ENCODE measurements at places on chromosomes 3 and 15. TPM values are rescaled to one million over a fixed set of nuclear protein-coding genes. Genes with fewer than 3 reads are reported as not detected.

FSTL1 gene
- 519 TPM for polyA plus RNA-seq

TGM4 gene
- 0.18 TPM for polyA plus RNA-seq

SLC27A2 gene
- 70.6 TPM for polyA plus RNA-seq

SV2B gene
- 0.67 TPM for polyA plus RNA-seq

MYRIP gene
- 1.6 TPM for polyA plus RNA-seq

SAMMSON gene
- polyA plus RNA-seq: not detected

SMCO1 gene
- polyA plus RNA-seq: not detected

DNA sequence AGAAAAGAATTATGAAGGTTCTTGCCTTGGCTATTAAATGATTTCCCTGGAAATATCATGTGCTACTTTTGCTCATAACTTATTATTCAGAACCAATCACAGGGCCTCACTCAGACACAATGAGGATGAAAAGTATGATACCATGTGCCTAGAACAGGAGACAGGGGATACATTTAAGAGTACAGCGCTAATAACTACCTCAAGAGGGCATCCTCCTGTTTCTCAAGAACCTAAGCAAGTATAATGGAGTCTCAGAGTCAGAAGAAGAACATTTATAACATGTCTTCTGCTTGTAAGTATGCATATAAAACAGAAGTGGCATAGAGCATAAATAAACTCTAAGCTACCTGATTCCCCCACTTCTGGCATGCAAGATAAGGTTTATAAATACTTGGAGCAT lies 125.4 kb upstream of the MME start:
- no peak for DNase-seq

- no peak for DNase-seq
Observed at GRCh38 chr15:41827290-41827879, 507 bp upstream of the JMJD7 start.

GRCh38 chr15:45181491-45182285 lies 6.1 kb downstream of the SHF start:
- DNase-seq: no peak

GRCh38 chr3:130933801-130934345 lies 40.0 kb downstream of the ATP2C1 start:
- DNase-seq: no peak

GRCh38 chr3:129558772-129559564 lies 16.0 kb downstream of the H1-8 start:
- DNase-seq: no peak

DNA sequence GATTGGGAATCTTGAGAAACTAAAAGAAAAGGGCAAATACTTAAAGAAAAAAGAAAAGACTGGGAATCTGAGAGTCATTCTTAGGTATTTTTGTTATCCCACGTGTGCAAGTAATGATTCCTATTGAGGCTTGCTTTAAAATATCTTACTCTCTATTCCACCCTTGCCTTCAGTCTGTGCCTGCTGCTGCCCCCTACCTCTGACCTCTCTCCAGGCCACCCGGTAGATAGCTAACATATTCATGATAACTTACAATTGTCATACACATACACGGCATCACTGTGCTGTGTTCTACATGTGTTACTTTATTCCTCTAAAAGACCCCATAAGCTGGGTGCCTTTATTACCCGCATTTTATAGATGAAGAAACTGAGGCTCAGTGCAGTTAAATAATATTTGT lies 27.8 kb upstream of the ATP13A3 start:
- DNase-seq: no peak

- no peak for DNase-seq
Observed at GRCh38 chr3:126897943-126898342, 85.0 kb upstream of the PLXNA1 start.

DNA sequence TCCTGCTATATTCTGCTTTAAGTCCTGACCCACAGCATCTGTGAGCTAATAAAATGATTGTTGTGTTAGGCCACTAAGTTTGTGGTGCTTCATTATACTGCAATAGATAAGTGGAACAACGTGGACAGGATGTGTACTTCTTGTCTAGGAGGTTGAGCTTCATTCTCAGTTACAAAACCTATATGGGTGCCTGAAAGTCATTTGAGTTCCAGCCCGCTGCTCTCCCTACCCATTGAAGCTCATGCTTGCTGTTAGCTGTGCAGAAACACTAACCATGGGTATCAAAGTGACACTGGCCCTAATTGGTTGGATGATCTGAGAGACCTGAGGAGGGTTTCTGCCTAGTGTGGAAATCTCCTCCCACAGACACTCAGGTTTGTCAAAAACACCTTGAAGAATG lies 357.2 kb downstream of the PDCD6IP start:
- no peak for DNase-seq

DNA sequence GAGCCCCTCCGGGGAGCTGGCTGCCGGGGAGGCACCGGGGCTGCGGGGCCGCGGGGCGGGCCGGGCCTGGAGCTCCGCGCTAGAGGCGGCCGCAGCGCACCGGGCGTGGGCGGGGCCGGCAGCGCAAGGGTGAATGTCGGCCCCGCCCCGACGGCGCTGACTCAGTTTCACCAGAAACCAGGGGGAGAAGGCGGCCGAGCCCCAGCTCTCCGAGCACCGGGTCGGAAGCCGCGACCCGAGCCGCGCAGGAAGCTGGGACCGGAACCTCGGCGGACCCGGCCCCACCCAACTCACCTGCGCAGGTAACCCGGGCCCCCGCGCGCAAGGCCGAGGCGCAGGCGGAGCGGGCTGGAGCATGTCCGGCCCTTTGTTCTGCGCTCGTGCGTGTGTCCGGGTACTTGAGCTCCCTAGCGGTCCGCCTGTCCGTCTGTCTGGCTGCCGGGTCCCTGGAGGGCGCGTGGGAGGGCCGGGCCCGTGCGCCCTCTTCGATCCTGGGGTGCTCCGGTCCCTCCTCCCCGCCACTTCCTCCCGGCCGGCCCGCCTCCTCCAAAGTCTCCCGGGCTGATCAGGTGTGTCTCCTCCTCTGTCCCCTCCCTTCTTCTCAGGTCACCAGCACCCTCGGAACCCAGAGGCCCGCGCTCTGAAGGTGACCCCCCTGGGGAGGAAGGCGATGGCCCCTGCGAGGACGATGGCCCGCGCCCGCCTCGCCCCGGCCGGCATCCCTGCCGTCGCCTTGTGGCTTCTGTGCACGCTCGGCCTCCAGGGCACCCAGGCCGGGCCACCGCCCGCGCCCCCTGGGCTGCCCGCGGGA lies at the start of gene SPINT1:
Gene SPINT1 (plus strand): TSS at position 164 of the 811 bp plus-strand sequence. CDS start 507 bp downstream, at position 671.
- DNase-seq: no peak

DNA sequence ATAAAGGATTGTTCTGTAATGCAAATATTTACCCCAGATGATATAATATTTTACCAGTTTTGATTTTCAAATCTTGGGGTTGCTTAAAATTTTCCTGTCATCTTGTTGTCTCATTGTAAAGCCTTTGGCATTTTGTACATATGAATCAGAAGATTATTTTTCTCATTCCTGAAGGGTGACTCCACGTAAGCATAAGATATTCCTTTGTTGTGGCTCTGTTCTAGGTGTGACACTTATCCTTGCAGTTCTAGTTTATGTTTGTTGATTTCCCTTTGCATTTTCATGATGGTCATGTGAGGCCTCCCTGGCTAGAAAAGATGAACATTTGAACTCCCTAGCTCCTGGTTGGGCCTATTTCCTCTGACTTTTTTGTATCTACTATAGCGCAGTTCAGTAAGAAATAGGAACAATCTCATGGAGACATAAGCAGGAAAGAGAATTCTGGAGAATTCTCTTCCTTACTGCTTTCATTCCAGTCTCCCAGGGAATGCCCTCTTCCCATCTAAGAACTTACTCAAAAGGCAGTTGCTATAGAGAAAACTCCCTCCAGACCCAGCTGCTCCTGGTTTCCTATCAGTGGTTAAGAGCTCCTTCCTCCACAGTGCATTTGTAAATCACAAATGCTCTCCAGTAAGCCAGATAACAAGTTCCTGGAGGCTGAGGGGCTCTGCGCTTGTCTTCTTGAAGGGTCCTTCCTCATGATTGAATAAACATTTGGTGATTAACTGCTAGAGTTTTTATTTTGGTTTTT lies 124.7 kb downstream of the WNT5A start:
- no peak for DNase-seq

DNA sequence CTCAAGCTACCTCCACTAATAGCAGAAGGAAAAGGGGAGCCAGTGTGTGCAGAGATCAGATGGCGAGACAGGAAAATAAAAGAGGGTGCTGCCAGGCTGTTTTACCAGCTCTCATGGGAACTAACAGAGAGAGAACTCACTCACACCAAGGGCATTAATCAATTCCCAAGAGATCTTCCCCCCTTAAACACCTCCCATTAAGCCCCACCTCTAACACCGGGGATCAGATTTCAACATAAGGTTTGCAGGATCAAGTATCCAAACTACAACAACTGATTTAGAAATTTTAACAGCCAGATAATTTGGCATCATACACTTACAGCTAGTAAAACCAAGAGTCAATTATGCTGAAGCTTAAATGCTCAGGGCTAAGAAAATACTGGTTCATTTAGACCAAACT lies 18.9 kb downstream of the CD200 start:
- no peak for DNase-seq

GRCh38 chr3:23644676-23645075 lies 161.1 kb upstream of the UBE2E1 start:
- DNase-seq: no peak

GRCh38 chr3:196792771-196793170 lies 53.1 kb downstream of the PAK2 start:
- DNase-seq: no peak

DNA sequence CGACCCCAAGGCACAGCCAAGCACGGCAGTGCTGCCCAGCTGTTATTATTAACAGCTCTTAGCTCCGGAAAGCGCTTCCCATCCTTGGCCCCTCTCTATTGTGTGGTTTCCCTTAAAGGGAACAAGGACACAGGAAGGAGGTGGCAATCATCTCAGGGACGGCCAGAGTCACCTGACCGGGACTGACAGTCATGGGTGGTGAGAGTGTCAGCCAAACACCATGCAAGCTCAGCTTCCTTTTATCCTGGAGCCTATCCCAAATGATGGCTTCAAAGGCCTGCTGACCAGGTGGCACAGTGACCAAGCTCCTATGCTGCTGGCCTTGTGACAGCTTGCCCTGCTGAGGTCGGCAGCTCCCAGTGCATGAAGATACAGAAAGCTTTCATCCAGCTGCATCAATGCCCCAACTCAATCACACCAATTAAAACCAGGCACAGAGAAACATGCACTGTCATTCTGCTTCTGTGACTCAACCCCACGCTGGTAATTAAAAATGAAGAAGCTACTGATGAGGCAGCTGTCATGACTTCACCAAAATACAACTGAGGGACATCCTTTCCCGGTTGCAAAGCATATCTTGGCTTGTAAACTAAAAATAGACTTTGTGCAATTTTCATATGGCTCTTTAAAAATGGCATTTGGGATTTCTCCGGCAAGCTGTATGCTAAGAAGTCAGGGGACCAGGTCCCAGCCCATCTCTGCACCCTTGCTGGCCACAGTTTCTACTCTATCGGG lies 34.0 kb downstream of the PCSK6 start:
- no peak for DNase-seq

DNA sequence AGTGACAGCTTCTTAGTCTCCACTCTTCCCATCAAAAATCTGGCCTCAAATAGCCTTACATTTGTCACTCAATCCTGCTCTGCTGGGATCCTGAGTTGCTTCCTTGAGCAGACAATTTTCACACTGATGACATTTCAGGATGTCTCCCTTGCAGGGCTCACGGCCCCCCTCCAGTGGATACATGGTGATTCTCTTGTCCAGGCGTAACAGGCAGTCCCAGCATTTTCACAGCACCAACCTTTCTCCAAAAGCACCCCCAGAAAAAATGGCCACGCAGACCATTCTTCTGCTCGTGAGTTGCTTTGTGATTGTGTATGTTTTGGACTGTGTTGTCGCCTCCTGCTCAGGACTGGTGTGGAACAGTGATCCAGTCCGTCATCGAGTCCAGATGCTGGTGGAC lies 47.4 kb upstream of the WNT7A start:
- no peak for DNase-seq

DNA sequence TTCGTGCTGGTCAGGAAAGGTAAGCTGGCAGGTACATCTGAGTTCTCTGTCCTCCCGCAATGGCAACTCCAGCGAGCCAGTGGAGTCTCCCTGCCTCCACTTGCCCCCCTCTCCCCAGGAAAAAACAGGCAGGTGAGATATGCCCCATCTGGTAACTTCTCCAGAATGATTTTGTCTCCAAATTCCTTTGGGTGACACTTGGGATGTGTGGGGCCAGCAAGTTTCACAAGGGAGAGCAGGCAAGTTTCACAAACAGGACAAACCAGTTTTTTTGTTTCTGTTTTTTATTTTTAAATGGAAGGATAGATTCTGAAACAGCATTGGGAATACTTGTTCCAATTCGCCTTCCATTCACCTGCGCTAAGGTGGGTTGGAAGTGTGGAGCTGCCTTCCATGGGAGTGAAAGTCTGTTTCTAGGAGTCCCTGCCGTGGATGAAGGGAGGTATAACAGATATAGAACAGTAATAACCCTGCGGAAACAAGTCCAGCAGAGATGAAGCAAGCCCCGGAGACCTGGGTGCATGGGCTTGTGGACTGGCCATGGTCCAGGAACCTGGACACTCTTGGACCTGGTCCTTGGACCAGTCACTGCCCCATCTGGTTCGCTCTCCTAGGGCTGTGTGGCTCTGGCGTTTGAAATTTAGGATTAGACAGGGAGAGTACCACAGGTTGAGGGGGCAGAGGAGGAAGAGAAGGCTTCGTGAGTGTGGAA lies 22.9 kb upstream of the KIF23 start:
- DNase-seq: no peak

DNA sequence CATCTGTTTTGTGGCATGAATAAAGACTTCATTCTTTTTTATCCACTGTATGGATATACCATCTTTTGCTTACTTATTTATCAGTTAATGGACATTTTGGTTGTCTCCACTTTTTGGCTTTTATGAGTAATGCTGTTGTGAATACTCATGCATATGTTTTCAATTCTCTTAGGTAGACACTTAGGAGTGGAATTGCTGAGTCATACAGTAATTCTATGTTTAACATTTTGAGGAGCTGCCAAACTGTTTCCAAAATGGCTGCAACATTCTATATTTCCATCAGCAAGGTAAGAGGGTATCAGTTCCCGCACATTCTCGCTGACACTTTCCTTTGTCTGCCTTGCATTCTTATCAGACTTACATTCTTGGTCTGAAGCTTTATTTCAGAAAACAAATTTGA lies 191.1 kb downstream of the WNT5A start:
- DNase-seq: no peak

- no peak for DNase-seq
Observed at GRCh38 chr3:161489395-161489794, 7.2 kb upstream of the OTOL1 start.

DNA sequence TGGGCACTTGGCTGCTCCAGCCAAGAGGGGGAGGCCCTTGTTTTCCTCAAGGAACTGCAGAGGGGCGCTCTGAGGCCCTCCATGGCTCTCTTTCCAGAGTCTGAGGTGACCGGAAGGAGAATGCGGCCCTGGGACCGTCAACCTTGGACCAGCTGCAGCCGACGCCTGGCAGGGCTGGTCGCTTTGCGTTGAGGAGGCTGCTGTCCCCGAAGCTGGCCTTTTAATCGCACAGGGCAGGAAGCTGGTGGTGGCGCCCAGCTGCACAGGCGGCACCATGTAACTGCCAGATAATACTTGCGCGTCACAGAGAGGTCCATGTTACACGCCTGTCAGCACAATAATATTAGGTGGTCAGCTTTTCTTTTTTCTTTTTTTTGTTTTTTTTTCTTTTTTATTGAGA lies 875 bp upstream of the HLTF start:
- no peak for DNase-seq

- peak; percentile 93 for DNase-seq
Observed at GRCh38 chr15:66765478-66766281, 63.6 kb downstream of the SMAD6 start.

GRCh38 chr3:46960081-46960701 lies 16.4 kb downstream of the CCDC12 start:
- no peak for DNase-seq

Measured in left kidney (tissue), 8 donors.